ENCODE measurements at places on chromosomes 7 and 10.

GRCh38 chr10:13503745-13504463 is 24.9 kb downstream of the BEND7 start:
- no peak for DNase-seq

- DNase-seq = no peak
Observed at GRCh38 chr10:75640803-75641202, 209.4 kb downstream of the LRMDA start.

- no peak for DNase-seq
Observed at GRCh38 chr10:21280971-21281572, 244.4 kb downstream of the SKIDA1 start.

- DNase-seq = no peak
Observed at GRCh38 chr10:131749767-131750142, 151.1 kb upstream of the PPP2R2D start.

GRCh38 chr10:31602541-31603234 is 283.7 kb downstream of the ZEB1 start:
- no peak for DNase-seq

GRCh38 chr7:78967046-78967445 is 486.4 kb downstream of the MAGI2 start:
- no peak for DNase-seq

DNA sequence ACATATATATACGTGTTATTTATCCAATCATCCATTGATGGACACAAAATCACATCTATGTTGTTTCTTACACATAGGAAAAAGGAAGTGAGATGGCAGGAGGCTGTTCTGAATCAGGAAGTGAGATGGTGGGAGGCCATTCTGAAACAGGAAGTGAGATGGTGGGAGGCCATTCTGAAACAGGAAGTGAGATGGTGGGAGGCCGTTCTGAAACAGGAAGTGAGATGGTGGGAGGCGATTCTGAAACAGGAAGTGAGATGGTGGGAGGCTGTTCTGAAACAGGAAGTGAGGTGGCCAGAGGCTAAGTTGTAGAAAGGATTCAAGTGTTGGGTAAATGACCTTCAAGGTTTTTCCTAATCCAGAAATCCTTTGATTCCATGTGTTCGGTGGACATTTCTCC is 921.5 kb downstream of the TYW1 start:
- no peak for DNase-seq

DNA sequence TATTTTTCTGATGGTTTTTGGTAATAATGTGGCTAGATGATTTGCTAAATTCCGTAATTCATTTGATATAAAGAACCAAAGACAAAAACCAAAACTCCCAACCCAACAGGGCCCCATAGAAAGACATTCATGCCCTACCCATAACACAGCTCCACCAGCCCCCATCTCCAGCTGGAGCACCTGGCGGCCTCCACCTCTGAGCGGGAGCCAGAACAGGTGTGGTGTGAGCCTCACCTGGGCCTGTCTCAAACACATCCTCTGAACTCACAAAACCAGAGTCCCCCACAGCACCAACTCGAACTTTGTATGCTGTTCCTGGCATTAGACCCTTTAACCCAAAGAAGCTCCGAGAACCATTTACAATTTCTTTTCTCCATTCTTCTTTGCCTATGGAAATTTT is 36.5 kb upstream of the LAMB4 start:
- no peak for DNase-seq

GRCh38 chr10:48550977-48551376 is 53.9 kb downstream of the ARHGAP22 start:
- no peak for DNase-seq

DNA sequence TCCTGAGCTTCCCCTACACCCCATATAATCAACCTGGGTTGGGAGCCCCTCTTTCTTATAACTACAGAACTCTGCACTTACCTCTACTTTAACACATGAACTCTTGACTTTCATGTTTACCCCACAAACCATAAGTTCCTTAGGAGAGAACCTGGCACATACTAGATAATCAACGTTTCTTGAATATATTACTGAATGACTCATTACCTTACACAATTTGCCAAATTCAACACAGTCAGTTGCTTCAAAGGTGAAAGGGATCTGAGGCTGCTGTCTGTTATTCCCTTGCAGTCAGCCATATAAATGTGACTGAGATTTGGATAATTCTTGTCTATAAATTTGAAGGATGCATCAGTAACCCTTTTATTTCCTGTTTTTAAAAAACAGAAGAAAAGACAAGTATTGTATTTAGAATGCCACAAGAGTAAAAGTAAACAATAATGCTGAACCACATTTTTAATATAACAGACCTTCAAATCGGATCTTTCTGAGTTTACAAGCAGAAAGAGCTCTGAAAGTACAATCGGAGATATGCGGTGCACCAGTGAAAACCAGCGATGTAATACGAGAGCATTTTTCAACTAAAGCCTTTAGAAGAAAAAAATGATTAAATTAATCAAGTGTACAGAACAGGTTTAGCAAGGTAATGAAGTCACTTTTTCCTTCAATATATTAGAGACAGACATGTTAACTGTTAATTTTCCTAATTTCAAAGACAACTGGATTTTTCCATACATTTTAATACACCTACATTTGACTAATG is 29.5 kb upstream of the LRRC17 start:
- DNase-seq = no peak

- no peak for DNase-seq
Observed at GRCh38 chr10:13086056-13086455, 13.9 kb upstream of the OPTN start.

DNA sequence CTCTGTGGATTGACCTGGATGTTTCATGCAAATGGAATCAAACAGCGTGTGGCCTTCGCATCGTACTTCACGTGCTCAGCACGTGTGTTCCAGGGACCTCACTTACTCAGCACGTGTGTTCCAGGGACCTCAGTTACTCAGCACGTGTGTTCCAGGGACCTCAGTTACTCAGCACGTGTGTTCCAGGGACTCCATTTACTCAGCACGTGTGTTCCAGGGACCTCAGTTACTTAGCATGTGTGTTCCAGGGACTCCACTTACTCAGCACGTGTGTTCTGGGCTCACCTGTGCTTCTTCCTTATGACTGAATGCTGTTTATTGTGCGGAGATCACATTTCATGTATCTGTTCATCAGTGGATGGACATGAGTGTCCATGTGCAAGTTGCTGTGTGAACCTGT is 22.0 kb downstream of the INPP5A start:
- DNase-seq = no peak

DNA sequence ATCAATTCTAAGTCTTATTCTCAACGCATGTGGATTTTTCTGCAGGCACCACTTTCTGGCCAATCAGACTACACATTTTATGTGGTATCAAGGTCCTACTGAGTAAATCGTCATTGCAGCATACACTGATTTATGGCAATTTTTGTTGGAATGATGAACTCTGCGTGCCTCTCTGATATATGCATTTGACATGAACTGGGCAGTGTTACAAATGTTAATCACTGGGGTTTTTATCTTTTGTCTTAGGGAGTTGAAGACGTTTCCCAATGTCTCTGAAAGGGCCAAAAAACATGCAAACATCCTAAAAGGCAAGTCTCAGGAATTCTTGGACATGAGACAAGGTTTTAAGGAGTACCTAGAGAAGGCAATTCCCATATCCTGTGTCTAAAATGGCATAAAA is 809.5 kb upstream of the CELF2 start:
- no peak for DNase-seq

DNA sequence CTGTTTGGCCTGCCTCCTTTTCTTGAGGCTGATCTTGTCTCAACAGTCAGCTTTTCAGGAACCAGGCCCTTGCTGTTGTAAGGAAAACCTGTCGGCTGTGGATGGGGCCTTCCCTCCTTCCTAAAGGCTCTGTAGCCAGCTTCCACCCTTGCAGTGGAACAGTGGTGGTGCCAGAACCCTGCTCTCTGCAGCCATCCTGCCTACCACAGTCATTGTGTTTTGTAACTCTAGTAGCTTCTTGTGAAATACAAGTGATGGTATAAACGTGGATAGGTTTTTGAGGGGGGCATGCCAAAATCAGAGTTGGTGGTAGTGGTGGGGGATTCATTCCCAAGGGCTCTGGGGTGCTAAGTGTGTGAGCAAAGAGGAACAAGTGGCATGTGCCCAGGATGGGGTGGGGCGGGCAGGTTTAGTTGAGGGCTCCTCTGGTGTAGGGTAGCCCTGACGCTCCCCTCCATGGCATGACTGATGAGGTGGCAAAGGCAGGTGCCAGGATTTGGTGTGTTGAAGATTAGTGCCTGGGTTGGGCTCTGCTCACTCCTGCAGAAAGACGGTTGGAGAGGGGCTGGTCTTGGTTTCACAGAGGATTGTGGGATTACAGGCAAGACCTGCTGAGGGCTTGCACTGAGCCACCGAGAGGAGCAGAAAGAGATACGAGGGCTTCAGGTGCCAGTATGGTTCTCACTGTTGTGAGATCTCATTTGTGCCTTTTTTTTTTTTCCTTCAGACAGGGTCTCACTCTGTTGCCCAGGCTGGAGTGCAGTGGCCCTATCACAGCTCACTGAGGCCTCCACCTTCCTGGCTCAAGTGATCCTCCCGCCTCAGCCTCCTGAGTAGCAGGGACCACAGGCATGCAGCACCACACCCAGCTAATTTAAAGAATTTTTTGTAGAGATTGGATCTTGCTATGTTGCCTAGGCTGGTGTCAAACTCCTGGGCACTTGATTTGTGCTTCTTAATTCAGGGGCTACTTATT is 7.4 kb downstream of the TSPAN14 start:
- DNase-seq = no peak

DNA sequence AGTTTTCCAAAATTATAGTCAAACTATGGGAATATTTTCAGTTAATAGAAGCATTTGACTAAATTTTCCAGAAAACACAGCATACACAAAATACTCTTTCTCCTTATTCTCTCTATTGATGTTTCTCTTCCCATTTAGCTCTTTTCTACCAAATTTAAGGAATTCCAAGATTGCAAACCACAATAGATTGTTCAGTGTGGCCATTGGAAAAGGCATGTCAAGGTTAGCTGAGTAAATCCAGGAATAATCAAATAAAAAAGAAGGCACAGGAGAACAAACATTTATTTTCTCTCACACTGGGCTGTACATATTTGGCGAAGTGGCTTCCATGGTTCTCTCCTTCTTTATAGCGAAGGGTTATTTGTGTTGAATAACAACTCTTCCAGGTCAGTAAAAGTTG is 117.3 kb downstream of the THSD7A start:
- no peak for DNase-seq

DNA sequence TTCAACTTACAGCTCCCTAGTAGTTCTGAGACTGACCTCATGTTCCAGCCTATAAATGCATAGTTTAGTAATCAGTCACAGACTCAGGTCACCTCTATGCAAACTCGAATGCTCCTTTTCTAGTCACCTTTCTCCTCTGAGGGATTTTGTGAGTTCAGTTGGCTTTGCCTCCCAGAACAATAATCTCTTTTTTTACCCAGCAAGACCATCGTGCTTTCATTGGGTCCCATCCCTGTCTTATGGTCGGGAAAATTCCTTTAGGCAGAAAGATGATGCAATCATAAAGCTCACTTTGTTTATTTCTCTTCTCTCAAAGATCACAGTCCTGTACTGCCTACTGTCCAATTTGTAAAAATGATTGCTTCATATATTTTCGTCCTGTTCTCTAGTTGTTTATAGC is 38.4 kb downstream of the TWIST1 start:
- DNase-seq = no peak

DNA sequence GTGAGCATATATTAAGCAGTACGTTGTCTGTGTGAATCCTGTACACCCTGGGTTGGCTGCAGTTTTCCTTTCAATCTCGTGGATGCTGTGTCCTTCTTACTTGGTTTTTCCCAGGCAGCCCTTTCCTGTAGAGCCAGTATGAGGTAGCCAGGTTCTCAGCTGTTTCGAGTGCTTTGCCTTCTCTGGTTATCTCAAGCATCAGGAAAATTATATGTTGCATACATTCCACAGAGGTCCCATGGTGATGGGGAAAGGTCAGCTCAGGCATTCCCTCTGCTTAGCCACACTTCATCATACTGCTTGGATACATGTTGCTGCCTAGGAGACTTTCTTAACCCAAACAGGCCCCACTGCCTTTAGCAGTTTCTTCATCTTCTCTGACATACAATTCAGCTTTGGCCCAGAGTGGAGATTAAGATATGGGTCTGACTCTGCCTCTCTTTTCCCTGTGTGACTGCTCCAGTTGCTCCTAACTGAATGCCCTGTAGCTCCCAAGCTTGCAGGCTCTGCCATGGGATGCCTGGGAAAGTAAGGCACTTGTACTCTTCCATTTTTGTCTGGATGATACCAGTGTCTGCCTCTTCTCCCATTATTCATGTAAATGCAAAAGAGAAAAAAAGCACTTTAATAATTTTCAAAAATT is 11.3 kb downstream of the GNAI1 start:
- DNase-seq = no peak

GRCh38 chr10:80477813-80478212 is 23.7 kb downstream of the TSPAN14 start:
- DNase-seq = no peak

- no peak for DNase-seq
Observed at GRCh38 chr10:89342206-89342958, 14.6 kb downstream of the IFIT3 start.

DNA sequence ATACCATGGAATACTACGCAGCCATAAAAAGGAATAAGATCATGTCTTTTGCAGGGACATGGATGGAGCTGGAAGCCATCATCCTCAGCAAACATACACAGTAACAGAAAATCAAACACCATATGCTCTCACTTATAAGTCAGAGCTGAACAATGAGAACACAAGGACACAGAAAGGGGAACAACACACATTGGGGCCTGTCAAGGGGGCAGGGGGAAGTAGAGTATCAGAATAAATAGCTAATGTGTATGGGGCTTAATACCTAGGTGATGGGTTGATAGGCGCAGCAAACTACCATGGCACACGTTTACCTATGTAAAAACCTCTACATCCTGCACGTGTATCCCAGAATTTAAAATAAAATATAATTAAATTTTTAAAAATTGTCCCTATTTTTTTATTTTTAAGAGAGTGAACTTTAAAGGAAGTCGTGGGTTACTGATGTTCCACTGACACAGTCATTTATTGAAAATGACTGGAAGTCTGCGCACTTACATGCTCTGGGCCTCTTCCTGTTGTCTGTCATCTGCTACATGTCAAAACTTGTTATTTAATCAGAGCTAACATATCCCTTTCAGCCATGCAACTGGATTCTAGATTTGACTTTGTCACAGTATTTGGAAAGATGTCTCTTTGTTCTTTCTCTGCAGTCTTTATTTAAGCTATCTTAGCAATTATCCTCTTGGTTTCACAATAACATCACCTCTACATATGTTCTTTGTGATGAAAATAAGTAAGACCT is 73.7 kb upstream of the ABCB5 start:
- DNase-seq = no peak

DNA sequence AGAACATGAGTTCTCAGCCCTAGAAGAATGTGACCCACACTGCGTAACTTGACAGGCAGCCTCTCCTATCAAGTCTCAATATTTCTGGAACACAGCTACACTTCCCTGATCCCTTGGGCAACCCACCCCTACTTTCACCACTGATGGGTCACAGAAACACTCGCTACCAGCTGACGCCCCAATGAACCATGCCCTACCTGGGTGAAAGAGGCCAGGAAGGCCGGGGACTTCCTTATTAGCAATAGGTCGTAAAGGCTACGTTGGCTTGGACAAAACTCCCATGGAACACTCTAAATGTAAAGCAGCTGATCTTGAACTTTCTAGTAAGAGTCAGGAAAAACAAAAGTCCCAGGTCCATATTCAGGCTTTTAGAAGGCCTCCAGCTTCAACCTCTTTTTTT is 202.3 kb upstream of the KCTD7 start:
- no peak for DNase-seq
